Left renal pelvis (tissue), 4 donors: ENCODE measurements at places on chromosomes 5 and 9. TPM values are rescaled to one million over a fixed set of nuclear protein-coding genes. Genes with fewer than 3 reads are reported as not detected.

DNA sequence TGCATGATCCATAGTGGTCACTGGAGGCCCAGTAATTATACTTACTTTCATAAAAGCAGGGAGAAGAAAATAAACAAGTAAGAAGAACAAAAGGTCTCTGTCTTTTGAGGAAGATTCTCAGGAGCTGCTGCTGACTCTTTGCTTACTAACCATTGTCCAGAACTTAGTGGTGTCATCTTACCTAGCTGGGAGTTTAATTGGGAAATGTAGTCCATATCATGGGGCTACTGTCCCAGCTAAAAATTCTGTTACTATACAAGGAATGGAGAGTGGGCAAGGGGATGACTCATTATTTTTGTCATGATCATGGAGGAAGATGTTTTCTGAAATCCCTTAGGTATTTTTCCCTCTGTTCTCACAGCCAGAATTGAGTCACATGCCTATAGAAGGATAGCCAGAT, 639.3 kb downstream of the MTRR start:
- DNase-seq, result no peak

DNA sequence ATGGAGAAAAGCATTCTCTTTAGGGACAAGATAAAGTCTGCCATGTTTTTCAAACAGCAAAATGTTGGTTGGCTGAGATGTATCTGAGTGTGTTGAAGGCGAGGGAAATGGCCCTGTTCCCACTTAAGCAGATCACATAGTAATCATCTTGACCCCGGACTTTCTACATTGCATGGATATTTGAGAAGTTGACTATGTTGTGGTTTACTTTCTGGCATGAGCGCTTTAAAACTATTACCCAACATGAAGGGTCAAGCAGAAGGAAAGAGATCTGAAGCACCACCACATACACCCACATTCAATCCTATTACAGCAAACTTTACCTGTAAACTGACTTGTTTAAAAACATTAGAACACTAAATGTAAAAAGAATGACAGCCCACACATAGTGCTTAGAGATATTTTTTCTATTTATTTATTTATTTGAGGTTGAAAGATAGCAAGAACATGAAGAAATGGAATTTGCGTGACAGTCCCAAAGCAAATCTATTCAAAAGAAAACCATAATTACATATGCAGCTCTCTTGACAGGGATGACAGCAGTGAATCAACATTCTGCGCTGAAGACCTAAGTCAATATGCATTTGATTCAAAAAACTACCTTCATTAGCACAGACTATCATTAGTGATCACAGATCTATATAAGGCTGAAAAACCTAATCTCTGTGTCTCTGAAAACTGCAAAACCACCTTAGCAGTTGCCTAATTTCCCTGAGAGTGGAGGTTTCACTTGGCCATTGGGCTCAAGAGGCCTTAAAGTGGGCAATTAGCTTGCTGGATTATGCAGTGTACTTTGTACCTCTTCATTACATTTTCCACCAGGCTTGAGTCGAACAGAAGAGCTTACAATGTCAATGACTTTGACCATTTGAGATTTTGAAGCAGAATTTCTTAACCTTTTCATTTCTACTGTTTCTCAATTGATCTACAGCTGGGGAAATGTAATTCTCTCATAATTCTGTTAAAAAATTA, 195.0 kb downstream of the PDE4D start:
- no peak for DNase-seq

The PKD2L2 gene
- polyA plus RNA-seq, result 0.33 TPM

DNA sequence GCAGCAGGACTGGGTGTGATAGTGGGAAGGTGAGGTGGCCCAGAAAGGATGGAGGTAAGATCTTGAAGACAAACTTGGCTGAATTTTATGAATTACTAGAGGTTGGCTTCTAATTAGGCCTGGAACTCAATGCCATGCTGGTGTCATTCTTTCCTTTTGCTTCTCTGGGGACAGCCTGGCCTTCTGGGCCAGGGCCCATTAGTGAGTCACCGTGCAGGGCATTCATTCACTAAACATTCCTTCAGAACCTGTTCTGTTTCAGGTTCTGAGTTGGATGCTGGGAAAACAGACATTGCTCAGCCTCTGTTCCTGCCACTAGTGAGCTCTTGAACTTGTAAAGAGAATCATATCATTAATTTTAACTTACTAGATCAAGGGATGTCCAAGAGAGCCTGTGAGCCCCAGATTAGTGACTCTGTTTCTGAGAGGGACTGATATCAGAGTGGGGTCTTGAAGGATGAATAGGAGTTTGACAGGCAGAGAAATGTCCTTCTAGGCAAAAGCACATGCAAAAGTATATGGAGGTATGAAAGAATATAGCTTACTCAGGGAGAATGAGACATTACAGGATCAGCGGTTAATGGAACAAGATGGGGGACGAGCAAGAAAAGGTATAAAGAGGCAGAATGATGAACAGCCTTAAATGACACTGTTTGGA, 66.5 kb downstream of the LHX2 start:
- DNase-seq, result no peak

DNA sequence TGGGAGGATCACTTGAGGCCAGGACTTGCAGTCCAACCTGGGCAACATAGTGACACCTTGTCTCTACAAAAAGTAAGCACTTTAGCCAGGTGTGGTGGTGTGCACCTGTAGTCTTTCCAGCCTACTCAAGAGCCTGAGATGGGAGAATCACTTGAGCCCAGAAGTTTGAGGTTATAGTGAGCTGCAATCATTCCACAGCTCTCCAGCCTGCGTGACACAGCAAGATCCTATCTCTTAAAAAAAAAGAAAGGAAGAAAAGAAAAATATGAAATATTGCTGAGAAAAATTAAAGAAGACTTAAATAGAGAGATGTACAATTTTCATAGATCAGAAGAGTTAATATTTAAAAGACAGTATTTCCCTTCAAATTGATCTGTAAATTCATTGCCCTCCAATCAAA, 76.4 kb downstream of the SMIM15 start:
- no peak for DNase-seq

DNA sequence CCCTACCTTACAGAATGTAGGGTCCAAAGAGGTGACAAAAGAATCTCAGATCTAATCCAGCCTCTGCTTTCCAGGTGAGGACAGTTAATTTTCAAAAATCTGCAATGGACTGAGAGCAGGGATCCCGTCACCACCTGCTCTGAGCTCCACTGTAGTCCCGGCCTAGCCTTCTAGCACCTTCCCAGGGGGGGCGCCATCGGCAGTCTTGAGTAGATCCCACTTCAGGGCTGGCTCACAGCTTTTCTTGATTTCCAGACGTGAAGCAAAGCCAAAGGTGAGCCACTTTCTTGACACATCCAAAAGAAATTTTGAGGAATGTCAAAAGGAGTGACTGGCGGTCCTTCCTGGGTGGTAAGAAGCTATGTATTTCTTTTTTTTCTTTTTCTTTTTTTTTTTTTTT, 114.1 kb downstream of the SYK start:
- DNase-seq, result no peak

- DNase-seq, result no peak
These were observed 16.9 kb downstream of the SLC25A48 start for GRCh38 chr5:135851186-135851914.

- DNase-seq, result no peak
These were observed 87.0 kb upstream of the NR5A1 start for GRCh38 chr9:124594225-124594624.

The RGS14 gene
- polyA plus RNA-seq, result 13.9 TPM

GRCh38 chr9:3277200-3277599, 248.6 kb downstream of the RFX3 start:
- no peak for DNase-seq

The PFDN1 gene
- polyA plus RNA-seq, result 83.9 TPM

The RANBP17 gene
- 8.2 TPM for polyA plus RNA-seq

DNA sequence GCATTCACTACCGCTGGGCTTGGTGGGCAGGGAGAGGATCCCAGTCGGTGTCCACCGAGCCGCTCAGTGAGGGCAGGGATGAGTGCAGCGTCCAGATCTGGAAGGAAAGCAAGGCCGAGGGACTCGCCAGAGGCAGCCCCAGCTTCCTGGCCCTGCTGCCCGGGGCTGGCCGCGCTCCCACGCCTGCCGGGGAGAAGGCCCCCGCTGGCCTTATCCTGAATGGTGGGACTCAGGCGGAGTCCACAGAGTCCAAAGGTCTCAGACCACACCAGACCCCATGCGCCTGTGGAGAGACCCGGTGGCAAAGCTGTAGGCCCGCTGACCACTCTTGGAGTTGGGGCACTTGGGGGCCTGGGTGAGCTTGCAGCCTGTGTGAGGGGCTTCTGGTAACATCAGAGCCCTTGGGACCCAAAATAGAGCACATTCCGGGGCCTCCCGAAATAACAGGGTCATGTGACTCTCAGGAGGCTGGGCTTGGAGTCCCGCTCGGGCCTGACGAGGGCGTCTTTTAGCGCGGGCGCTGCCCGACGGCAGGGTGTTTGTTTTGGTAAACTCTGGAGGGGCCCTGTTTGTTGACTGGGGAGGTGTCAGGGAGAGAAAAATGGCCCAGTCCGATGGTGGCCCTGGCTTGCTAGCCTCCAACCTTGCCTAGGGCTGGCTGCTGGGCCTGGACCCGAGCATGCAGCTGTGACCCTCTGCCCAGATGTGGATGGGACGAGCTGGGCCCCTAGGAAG, 2.8 kb downstream of the RXRA start:
- no peak for DNase-seq

- no peak for DNase-seq
These were observed 7.0 kb downstream of the TRMT10B start for GRCh38 chr9:37760416-37761161.

The SPINK7 gene
- 1.1 TPM for polyA plus RNA-seq

GRCh38 chr5:34826347-34826746, 12.6 kb upstream of the TTC23L start:
- DNase-seq, result no peak

The PCDHB14 gene
- polyA plus RNA-seq, result 10.1 TPM

GRCh38 chr5:42491699-42492098, 68.5 kb downstream of the GHR start:
- DNase-seq, result no peak

DNA sequence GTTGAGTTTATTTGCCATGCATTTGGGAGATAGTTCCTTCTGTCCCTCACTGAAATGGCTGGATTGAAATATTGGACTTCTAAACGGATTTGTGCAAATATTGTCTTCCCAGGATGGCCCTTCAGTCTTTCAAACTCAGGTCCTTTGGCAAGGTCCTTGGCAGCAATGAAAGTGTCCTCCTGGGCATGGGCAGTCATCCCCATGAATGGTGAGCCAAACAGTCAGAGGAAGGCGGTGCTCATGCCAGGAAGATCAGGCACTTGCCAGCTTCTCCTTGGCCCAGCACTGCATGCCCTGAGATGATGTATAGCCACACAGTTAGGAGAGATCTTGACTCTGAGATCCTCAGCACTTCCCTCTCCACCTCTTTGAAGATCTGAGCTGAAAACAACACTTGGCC, 221.4 kb upstream of the KLF4 start:
- no peak for DNase-seq

DNA sequence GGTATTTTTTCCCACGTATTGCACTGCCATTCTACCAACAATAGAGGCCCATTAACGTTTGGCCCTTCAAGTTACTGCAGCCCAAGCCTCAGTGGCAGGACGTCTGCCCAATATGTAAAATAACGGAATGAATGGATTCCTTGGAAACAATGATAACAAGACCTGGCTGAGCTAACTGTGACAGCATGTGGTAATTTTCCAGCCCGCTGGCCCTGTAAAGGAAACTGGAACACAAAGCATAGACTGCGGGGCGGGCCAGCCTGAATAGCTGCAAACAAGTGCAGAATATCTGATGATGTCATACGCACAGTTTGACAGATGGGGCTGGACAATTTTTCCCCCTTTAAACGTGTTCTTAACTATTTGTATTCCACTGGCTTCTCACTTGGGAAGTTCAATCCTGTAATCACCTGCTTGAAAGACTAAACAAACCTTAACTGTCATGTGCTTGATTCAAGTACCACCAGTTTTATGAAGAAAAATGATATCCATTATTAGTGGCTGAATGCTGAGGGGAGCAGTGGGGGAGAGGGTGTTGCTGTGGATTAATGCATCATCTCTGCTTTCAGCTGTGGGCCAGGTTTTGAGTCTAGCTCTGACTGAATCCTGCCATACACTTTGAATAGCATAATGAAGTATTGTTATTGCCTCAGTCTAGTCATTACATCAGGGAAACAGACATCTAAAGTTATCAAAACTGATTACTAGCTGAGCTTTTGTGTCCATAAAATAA, 323.9 kb downstream of the TMEM161B start:
- DNase-seq, result no peak

- DNase-seq, result no peak
These were observed 14.6 kb upstream of the PPP2CA start for GRCh38 chr5:134240421-134240962.

The PCDHGA4 gene
- polyA plus RNA-seq, result 2.4 TPM

GRCh38 chr9:108060175-108060574, 570.6 kb upstream of the KLF4 start:
- no peak for DNase-seq

DNA sequence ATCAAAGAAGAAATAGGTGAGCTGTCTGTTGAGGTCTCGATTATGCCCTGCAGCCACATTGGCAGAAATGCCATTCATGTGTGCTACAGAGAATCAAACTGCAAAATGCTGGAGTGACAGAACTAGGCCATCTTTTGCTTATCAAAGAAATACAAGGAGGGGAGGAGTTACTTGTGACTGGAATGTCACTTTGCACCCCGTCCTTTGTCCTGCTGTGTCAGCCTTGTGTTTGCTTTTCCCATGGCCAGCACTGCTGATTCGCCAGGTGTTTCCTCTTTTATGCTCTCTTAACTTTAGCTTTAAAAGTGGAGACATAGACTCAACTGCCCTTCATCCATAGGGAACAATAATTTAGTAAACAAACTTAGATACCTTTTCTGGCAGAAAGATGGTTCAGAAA, 54.3 kb downstream of the SLC46A2 start:
- DNase-seq, result no peak

The CNTNAP3 gene
- 5.1 TPM for polyA plus RNA-seq

The ISOC1 gene
- 46.5 TPM for polyA plus RNA-seq

DNA sequence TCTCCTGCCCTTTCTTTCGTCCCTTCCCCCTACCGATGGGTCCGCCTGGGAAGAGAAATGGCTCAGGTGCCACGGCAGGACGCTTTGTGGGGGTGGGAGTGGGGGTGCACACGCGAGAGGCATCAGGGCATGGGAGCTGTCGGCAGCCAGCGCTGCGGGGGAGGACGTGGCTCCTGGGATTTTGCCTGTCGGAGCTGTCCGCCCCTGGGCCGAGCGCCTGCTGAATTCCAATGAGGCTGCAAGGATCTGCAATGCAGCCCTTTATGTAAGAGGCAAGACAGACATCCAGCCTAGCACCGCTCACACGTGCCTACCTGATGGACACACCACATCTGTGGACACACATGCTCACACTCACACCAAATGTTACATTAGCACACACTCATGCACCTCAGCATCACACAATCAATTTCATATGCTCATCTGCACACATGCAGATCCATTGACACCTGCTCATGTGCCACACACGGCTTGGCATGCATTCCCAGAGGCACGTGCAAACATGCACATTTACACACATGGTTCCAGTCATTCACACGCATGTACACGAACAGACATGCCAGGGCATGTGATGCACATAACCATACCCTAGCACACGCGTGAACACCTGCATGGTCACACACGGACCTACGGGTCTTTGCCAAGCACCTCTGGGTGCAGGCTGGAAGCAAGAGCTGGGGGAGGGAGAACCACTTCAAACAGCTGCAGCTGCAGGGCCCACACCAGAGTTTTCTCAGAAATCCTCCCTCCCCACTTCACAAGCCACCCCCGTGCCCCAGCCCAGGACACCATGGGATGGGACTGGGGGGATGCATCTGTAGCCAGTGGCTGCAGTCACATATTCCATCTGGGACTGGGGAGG, 1.4 kb downstream of the GRIN1 start:
- DNase-seq, result no peak

The LCN9 gene
- not detected for polyA plus RNA-seq

The STC2 gene
- 1.8 TPM for polyA plus RNA-seq
